ENCODE measurements at places on chromosomes 11 and 22.

DNA sequence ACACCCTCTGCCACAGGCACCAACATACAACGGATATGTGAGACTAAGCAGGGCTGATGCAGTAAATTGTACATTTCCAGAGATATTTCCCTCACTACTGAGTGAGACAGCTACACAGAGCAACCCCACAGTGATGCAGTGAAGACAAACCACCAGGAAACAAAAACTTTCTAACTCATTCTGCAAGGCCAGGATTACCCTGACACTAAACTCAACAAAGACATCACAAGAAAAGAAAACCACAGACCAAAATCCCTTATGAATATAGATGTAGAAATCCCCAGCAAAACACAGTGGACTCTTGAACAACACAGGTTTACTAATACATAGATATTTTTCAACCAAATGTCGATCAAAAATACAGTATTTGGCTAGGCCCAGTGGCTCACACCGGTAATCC, 1.5 kb upstream of the SLC7A4 start:
- DNase-seq, result no peak

DNA sequence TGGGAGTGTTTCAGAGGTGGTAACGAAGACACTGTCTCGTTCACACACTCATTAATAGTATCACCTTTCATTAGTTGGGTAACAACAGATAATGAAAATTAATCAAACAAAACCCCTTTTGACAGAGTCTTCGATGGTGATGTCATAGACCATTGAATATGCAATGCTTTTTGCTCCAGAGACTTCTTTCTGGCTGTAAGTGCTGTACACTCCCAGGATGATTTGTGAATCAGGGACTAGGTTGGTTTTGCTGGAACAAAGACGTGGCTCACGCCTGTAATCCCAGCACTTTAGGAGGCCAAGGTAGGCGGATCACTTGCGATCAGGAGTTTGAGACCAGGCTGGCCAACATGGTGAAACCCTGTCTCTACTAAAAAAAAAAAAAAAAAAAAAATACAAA, 9.5 kb upstream of the RASSF10 start:
- no peak for DNase-seq

DNA sequence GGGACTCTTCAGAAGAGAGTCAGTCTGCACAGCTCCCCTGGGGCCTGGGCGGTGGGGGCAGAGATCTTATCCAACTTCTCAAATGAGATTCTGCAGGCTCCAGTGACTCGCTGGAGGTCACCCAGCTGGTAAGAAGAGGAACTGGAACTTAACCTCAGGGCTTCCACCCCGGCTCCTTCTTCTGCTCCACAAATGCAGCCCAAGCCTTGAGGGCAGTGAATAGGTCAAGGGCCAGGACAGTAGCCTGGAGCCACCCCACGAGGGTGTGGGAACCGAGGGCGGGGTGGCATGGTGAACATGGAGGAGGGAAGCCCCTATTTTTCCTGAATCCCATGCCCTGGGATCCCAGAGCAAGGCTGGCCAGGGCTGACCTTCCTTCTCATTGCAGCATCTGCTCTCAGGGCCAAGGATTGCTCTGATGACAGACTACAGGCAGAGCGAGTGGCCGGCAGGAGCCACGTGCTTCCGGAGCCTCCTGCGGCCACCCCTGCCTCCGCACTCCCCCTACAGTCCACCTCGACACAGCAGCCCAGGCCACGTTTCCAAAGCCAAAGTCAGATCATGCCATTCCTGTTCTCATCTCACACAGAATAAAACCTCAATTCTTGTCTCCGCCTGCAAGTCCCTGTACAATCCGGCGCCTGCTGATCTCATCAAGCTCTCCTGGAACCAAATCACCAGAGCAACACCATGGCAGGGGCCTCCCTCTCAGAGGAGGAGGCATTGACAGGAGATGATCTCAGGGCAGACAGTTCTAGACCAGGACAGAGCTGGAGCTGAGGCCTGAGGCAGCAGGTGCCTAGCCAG, 21.1 kb upstream of the UPK3A start:
- no peak for DNase-seq

DNA sequence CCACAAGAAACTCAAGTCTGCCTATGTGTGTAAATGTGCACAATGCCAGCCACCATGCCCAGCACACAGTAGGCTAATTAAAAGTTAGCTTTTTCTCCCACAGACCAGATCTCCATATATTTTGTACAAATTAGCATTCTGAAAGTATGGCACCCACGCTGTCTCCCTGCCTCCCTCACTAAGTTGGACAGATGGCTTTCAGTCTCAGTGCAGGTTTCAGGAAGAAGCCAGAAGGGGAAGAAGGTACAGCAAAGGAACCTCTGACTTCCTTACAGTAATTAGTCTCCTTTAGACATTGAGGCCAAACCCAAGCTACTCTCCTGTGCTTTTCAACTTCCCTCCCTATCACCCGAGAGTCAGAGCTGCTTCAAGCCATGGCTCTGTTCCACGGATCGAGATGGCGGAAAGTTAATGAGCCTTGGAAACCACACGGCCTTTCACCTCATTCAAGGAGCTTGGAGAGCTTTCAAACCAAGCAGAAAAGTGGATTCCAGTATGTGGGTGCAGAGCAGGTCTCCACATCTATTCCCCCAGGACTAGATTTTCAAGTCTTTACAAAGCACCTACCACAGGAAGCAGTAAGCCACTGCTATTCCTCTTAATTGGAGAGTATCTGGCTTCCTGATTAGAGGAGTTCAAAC, 221.1 kb upstream of the NARS2 start:
- DNase-seq, result no peak

- DNase-seq, result no peak
These were observed 85.8 kb upstream of the SC5D start for GRCh38 chr11:121206810-121207209.

DNA sequence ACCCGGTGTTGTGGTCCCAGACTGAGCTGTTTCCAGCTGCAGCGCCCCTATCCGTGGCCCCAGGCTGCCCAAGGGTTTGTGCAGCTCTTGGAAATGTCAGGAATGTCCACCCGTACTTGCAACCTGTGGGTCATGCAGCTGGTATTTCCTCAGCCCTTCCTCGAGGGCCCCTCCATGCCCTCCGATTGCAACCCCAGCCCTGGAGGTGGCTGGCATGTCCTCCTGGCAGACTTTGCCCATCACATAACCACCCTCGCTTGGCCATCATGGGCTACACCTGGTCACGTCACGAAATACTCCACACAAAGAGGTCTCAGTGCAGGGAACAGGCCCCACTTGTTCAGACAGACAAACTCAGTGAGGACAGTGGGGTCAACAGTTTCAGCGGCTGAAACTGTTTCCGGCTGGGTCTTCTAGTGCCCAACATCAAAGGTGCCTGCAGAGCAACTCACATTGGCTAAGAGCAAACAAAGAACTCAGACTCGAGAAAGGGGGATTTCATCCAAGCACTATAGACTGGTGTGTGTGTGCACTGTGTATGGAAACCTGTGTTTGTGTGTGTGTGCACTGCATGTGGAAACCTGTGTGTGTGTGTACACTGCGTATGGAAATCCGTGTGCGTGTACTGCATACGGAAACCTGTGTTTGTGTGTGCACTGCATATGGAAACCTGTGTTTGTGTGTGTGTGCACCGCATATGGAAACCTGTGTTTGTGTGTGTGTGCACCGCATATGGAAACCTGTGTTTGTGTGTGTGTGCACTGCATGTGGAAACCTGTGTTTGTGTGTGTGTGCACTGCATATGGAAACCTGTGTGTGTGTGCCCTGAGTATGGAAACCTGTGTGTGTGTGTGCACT, 72.8 kb upstream of the CCND1 start:
- no peak for DNase-seq

GRCh38 chr11:116601814-116602636, 170.8 kb downstream of the BUD13 start:
- DNase-seq, result no peak

DNA sequence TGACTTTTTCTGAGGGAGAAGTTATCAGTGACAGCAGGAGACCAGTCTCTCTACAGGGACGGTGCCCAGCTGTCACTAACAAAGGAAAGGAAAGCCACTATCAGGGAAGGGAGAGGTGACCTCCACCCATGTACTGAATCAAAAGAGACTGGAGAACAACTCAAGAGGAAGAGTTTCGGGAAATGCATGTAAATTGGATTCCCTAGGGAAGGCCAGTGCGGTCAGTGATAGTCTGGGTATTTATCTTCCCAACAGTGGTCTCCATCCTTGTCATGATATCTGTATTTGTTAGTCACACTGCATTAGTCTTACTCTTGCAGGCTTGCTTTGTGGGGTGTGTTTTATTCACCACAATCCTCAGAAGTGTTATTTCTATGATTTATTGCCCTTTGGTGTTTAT, 193.4 kb upstream of the KIRREL3 start:
- DNase-seq, result no peak

DNA sequence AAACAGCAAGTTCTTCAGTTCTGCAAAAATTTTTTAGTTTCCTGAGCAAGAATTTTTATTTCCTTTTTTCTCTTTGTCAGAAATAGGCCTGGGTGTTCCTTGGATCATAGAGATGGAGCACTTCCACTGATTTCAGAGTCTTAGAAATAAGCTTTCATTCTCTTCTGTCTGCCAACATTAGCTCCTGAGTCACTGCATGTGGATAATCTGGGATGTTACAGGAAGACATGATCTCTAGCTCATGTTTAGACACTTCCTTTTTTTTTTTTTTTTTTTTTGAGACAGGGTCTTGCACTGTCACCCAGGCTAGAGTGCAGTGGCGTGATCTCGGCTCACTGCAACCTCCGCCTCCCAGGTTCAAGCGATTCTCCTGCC, 13.2 kb upstream of the TMEM218 start:
- no peak for DNase-seq

DNA sequence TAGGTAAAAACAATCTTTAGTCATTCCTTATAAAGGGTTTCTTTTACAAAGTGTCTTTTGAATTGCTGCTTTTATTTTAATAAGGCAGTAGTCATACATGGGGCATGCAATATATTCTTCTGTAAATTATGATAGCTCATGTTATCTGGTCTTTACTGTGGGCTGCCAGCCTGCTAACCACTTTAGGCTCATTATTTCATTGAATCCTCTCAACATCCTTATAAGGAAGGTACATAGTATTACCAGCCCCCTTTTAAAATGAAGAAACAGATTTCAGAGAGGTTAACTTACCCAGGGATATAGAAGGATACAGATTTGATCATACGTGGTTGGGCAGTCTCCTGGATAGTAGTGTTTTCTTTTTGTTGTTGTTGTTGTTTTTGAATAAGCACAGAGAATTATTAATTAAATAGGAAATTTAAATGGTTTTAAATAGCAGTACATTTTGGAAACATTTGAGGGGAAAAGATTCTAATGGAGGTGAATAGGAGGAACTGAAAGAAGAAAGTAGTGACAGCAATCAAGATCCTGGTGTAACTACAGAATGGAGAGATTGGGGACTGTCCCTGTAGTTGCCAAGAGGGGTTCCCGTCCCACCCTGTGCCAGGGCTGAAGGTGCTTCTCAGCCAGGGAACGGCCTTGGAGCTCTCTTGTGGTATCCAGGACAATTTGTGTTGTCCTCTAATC, 21.0 kb downstream of the SPECC1L start:
- no peak for DNase-seq

- DNase-seq, result no peak
These were observed 40.1 kb upstream of the TIMP3 start for GRCh38 chr22:32761251-32761903.

DNA sequence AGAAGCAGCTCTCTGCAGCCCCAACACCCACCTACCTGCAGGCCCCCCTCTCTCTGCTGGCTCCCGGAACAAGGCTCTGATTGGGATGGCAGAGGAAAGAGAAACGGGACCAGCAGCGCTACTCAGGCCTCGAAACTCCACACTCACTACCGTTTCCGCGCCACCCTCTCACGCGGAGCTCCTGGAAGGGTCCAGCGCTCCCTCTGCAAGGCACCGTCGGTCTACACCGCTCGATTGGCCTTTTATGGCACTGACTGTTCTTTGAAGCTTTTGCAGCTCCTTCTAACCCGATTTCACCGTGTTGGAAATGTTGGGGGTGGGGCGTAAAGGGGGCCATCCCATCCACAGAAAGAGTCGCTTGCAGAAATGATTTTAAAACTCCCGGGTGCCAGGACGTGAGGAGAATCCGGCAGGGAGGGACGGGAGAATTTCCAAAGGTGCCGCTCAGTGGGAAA, 323 bp upstream of the PANX1 start:
- no peak for DNase-seq

- DNase-seq, result no peak
These were observed 95.3 kb downstream of the SLC17A6 start for GRCh38 chr11:22433517-22433916.

DNA sequence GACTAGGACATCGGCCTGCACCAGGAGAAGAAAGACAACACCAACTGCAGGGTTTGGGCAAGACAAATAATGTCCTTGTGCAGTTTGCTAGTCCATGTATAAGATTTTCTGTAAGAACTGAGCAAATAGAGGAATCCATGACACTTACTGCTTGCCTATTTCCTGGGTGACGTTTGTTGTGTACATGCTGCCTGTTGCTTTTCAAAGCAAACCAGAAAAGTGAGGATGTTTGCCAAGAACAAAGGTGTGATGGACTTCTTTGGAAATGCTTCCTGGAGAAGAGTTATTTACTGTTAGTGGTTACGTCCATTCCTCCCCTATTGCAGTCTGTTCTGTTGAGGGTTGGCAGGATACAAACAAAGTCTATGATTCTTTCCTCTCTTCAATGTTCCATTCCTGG, 126.5 kb downstream of the CASP12 start:
- DNase-seq, result no peak

DNA sequence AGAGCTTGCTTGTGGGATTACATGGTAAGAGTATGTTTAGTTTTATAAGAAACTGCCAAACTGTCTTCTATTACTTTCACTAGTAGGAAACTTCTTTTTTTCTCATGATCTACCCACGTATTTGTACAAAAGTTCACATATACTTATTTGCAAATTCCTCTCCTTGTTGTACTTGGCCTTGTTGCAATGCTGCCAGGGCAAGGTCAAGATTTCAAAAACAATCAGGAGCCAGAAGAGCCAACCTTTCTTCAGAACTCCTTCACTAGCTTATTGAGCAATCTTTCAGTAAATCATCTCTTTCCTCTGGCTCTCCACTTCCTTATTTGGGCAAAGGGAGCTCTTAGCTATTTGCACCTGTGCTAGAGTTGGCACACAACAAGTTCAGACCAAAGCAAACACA, 9.7 kb downstream of the SRSF8 start:
- DNase-seq, result no peak

DNA sequence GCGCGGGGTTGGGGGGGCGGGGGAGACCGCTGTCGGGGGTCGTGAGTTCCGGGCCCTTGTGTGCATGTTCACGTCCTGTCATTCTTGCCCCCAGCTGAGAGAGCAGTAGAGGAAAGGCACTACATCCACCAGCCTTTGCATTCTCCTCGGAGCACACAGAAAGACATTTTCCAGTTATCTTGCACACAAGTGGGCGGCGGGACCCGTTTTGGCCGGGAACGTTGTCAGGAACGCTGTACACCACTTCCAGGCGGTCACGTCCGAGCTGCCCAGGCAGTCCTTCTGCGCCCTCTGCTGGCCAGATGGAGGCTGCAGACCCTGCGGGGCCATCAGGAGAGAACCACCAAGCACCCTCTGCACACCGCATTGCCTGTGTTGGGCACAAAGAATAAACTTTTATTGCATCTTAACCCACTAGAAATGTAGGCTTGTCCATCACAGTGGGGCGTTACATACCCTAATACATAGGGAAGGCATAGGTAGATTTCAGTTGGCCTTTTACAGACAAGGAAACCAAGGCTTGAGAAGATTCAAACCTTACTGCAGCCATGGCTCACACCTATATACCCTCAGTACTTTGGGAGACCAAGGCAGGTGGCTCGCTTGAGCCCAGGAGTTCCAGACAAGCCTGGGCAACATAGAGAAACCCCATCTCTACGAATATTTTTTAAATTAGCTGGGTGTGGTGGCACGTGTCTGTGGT, 2.8 kb upstream of the CDKN1C start:
- peak; percentile 47 for DNase-seq

- DNase-seq, result no peak
These were observed 34.9 kb downstream of the WBP2NL start for GRCh38 chr22:42033263-42034181.

All from SW 1271 (cell line).